ENCODE measurements at places on chromosomes 11 and 22. TPM values are rescaled to one million over a fixed set of nuclear protein-coding genes. Genes with fewer than 3 reads are reported as not detected.

DNA sequence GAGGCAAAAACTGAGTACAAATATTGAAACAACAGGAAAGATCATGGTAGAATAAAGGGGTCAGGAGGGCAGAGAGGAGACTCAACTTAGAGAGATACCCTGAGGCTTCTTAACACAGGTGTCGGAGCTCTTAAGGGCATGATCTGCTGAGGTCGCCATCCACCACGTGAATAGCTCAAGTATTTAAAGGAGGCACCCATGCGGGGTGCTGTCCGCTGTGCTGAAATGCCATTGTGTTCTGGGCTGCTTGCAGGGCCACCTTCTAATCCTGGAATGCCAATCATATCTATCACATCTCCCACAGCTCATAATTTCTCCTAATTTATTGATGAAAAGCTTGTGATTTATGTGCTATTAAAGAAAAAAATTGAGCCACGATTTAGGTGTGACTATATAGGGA is 90.2 kb downstream of the SEZ6L start:
- H3K4me3 ChIP-seq, result no peak overlapping the region
- H3K27me3 ChIP-seq, result no peaks in the 10 kb centered on the region
- no peaks in the 10 kb centered on the region for H3K4me1 ChIP-seq
- H3K27ac ChIP-seq, result no peak overlapping the region
- no peak for DNase-seq

Gene OLFML1
- 10.7 TPM for total RNA-seq

Gene ACTN3
- not detected for total RNA-seq

- no peak for DNase-seq
- peak overlapping the region; percentile 94 for H3K27ac ChIP-seq
- H3K27me3 ChIP-seq, result no peaks in the 10 kb centered on the region
- H3K36me3 ChIP-seq, result no peaks in the 10 kb centered on the region
- H3K4me3 ChIP-seq, result no peak overlapping the region
Observed at GRCh38 chr11:76616676-76617552, 53.6 kb downstream of the LRRC32 start.

Gene DEUP1
- total RNA-seq, result not detected

GRCh38 chr11:45580399-45580798 is 85.0 kb downstream of the CHST1 start:
- H3K27ac ChIP-seq, result no peak overlapping the region

Gene MUC2
- 0.11 TPM for total RNA-seq

Gene RHOD
- 82.6 TPM for total RNA-seq

Gene PARVA
- 51.6 TPM for total RNA-seq

Gene C11orf16
- total RNA-seq, result not detected

DNA sequence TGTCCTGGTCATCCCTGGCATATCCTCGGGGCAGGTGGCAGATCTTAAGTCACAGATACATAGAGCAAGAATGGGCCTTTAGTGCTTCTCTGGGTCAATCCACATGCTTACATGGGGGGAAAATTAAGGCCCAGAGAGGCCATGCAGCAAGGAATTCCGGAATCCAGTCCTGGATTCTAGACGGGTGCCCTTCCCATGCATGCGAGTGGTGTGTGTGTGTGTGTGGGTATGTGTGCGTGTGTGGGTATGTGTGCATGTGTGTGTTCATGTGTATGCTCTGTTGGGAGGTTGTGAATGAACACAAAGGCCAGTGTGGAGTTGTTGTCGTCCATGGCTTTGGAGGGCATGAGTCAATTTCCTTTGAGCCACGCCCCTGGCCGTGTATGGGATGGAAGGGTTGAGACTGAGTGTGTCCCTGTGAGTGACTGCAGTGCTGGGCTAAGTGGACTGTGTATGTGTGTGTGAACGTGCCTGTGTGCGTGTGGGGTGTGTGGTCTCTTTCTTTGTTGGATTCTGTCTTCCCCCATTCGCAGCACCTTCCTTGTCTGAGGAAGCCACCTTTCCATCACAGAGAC is 33.4 kb upstream of the EIF3D start:
- no peak overlapping the region for H3K4me3 ChIP-seq
- no peak for DNase-seq
- no peaks in the 10 kb centered on the region for H3K36me3 ChIP-seq
- H3K27me3 ChIP-seq, result peaks cover 9% of the 10 kb centered on the region
- no peak overlapping the region for H3K27ac ChIP-seq

Gene FGF3
- total RNA-seq, result not detected

DNA sequence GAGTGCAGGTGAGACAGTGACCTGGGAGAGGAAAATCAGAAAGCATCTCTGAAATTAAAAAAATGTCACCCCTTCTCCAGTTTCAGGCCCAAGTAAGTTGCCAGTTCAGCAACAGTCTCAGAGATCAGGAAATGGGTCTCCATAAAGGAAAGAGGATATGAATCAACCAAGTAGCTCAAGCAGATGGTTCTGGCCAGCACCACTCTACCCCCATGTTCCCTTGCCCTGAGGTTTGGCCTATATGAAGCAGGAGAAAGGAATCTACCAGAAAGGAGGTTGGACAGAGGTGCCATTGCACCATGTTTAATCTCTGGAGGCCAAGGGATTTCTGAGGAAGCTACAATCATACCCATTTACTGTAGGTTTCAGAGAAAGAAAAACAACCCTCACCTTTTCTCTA is 7.7 kb downstream of the FZD4 start:
- peaks cover 46% of the 10 kb centered on the region for H3K36me3 ChIP-seq
- H3K4me3 ChIP-seq, result no peak overlapping the region
- H3K4me1 ChIP-seq, result peaks cover 47% of the 10 kb centered on the region
- H3K27ac ChIP-seq, result peak overlapping the region; percentile 62
- H3K27me3 ChIP-seq, result no peaks in the 10 kb centered on the region

DNA sequence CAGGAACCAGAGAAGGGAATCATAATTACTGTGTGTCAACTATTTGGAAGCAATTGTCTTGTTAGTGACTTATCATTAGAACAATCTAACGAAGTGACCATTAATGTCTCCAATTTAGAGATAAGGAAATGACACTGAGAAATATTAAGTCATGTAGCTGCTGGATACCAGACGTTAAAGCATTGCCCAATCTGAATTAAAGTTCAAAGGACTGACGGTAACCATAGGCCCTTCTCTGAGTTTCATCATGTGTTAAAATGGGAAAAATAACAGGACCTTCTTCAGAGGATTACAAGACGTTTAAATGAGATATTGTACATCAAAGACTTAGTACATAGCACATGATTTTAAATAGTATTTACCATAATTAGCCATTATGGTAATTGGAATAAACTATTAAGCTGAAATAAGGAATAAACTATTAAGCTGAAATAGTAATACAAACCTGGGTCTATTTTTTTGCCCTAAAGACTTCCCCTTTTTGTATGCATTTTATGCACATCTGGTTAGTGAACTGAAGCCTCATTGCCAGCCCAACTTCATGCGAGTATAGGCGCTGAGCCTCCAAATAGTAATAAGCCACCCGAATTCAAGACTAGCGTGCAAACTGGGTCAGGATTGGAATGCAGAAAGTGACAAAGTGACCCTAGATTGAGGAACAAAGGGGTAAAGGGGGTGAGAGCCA is 41.0 kb downstream of the GLYATL1 start:
- H3K36me3 ChIP-seq, result no peaks in the 10 kb centered on the region
- H3K27ac ChIP-seq, result no peak overlapping the region
- no peaks in the 10 kb centered on the region for H3K27me3 ChIP-seq
- DNase-seq, result no peak

Gene CD3E
- not detected for total RNA-seq

Measured in ascending aorta (tissue), 2 donors.